ENCODE measurements at places on chromosomes 5 and 9.
A peak's percentile ranks its signal among the peaks of the same experiment; 100 is the strongest.

GRCh38 chr5:111153945-111154344 lies 61.8 kb downstream of the WDR36 start:
- no peak for DNase-seq

GRCh38 chr9:98809311-98810101 lies 2.0 kb downstream of the GALNT12 start:
- no peak for DNase-seq

GRCh38 chr5:5688194-5688924 lies 265.9 kb downstream of the ICE1 start:
- no peak for DNase-seq

GRCh38 chr9:34249274-34249673 lies 70.4 kb downstream of the UBAP1 start:
- no peak for DNase-seq

DNA sequence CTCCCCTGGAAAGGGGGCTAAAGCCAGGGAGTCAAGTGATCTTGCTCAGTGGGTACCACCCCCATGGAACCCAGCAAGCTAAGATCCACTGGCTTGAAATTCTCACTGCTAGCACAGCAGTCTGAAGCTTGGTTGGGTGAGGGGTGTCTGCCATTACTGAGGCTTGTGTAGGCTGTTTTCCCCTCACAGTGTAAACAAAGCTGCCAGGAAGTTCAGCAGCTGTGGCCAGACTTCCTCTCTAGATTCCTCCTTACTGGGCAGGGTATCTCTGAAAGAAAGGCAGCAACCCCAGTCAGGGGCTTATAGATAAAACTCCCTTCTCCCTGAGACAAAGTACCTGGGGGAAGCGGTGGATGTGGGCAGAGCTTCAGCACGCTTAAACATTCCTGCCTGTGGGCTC lies 17.1 kb upstream of the EPB41L4A start:
- peak; percentile 8 for DNase-seq

GRCh38 chr5:151157426-151158286 lies at the start of gene ANXA6:
Gene ANXA6, minus strand, starts transcription at chr5:151157779. Its CDS starts 9,878 bp downstream, at chr5:151147901.
- no peak for DNase-seq

- DNase-seq = no peak
These were observed 105.2 kb downstream of the SH3TC2 start for GRCh38 chr5:148957591-148958202.

GRCh38 chr9:113973963-113974413 lies 97.9 kb downstream of the ZNF618 start:
- no peak for DNase-seq

DNA sequence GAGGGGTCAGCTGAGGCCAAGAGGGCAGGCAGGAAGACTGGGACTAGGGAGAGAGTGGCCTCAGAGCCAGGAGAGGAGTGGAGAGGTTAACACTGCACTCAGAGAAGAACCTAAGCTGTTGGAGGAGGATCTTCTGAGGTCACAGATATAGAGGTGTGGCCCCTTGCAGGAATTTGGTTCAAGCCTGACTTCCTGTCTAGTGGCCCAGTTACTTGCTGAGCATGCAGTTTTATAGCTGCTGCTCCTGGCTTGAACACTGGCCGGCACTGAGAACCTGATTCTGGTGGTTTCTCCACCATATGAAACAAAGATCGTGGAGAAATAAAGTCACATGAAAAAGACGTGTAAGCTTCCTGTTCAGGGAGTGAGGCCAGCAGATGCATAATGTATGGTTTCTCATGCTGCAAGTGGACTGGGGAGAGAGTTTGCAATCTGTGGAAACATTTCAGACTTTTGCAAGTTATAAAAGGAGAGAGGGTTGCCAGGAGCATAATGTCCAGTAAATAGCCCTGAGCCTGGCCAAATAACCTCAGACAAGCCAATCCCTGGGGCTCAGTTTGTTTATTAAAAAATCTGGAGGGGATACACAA lies 82.6 kb downstream of the GALNT10 start:
- DNase-seq = no peak

GRCh38 chr9:18936094-18936871 lies 96.7 kb downstream of the SAXO1 start:
- DNase-seq = no peak

DNA sequence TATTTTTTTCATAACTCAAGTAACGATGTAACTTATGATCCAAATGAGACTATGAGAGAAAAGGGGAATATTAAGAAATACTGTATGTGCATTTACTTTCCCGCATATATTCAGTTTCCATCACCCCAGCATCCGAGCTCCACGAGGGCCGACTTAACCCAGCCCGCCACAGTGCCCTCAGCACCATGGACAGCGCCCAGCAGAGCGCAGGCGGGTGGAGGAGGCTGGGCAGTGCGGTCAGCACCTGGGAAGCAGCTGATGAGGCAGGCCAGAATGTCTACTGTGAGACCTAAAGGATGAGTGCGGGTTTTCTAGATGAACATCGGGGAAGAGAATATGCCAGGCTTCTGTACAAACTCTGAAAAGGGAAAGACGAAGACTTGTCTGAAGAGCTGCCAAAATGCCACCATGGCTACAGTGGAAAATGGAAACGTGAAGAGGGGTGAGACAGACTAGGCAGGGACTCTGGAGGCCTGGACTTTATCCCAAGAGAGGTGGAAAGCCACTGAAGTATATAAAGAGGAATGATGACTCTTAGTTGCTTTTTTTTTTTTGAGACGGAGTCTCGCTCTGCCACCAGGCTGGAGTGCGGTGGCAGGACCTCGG lies 34.5 kb upstream of the MED27 start:
- DNase-seq = no peak

DNA sequence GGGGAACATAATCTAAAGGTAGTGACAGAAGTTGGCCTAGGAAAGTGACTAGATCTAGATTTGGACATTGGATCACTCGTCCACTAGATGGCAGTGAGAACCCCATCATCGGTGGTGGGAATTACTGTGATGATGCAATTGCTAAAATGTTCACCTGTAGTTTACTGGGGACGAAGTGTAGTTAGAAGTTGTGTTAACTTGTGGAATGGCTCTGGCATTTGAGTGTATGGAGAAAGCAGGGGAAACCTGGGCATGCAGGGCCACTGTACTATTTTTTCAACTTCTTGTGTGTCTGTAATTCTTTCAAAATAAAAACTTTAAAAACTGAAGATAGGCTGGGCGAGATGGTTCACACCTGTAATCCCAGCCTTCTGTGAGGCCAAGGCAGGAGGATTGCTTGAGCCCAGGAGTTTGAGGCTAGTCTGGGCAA lies 75.5 kb downstream of the PHAX start:
- peak; percentile 10 for DNase-seq

DNA sequence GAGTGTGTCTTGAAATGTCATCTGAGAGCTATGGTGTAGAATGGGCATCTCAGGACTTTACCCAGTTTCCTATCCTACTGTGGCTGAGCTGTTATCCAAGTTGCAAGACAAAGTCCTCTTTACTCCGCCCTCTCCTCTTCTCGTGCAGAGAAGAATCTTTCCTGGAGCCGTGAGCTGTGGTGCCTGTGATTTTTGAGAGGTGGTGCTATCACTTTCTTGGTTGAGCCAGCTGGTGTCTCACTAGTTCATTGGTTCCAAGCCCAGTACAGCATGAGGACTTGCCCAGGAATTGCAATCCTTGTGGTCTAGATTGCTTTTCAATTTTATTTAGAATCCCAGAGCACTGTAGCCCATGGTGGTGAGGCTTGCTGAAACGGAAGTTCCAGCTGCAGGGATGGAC lies 2300.3 kb downstream of the MAT2B start:
- DNase-seq = no peak

GRCh38 chr5:179229331-179229831 lies 115.9 kb downstream of the ADAMTS2 start:
- no peak for DNase-seq

DNA sequence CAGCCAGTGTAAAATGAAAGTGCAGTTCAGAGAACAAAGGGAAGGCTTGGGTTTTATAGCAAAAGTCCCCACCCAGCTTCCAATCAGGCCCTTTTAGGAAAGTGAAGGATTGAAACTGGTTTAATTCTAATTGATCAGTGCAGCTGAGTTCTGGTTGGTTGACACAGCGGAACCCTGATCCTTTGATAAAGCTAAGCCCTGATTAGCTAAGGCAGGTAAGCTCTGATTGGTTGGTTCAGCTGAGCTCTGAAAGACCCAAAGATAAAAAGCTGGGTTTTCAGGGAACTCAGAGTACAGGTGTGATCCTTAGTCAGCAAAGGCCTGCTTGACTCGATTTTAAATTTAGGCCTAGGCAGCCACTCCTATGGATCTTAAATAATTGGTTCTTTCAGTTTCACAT lies 70.8 kb upstream of the PRRC1 start:
- no peak for DNase-seq

- no peak for DNase-seq
These were observed 60.4 kb downstream of the STK10 start for GRCh38 chr5:172127581-172127980.

GRCh38 chr5:5331848-5332247 lies 90.6 kb upstream of the ICE1 start:
- no peak for DNase-seq

DNA sequence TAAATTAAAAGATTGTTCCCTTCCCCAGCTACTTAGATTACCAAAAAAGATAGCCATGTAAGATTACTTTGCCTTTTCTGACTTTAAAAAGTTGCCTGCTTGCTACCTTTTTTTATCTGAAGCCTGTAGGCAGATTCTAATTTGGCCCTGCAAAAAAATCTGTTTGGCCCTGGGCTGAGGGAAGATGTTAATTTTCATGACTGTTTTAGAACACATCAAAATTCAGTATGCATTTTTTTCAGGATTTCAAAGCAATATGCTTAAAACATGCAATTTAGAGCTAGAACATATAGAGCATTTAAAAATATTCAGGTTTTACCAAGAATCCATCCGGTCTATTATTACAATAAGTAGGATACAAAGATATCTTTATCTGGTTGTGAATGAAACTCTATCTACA lies 563.6 kb downstream of the NR2F1-AS1 start:
- no peak for DNase-seq

DNA sequence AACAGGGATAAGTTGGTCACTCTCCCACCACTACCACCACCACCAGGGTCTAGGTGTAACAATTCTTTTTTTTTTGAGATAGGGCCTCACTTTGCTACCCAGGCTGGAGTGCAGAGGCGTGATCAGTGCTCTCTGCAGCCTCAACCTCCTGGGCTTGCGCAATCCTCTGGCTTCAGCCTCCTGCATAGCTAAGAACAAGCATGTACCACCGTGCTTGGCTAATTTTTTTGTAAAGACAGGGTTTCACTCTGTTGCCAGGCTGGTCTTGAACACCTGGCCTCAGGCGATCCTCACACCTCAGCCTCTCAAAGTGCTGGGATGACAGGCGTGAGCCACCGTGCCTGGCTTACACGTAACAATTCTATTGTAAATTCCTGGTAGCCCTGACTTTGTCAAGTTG lies 27.5 kb downstream of the CORO2A start:
- DNase-seq = no peak

DNA sequence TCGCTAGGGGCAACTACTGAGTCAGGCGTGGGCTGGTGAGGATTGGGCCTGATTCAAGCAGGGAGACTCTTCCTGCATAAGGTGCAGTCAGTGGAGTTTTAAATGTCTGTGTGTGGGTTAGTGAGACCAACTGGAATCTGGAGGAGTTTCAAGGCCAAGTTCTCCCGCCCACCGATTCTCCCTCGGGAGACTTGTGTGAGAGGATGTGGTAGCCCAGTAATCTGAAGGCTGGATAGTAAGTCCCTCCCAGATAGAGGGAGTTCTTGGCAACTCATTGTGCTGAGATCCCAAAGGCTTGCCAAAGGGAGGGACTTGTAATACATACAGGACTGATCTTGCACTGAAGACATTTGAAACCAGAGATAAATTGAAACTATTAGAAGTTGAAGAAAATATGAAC lies 51.8 kb downstream of the WDR36 start:
- no peak for DNase-seq

- no peak for DNase-seq
These were observed 42.1 kb upstream of the EEIG1 start for GRCh38 chr9:128022886-128023285.

DNA sequence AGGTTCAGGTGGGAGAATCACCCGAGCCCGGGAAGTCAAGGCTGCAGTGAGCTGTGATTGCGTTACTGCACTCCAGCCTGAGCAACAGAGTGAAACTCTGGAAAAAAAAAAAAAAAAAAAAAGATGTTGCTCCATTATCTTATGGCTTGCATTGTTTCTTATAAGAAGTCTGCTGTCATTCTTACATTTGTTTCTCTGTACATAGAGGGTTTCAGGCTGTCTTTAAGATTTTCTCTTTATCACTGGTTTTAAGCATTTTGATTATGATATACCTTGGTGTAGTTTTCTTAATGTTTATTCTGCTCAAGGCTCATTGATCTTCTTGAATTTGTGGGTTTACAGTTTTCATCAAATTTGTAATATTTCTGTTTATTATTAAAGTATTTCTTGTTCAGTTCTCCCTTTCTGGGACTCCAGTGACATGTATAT lies 35.2 kb downstream of the MVB12B start:
- DNase-seq = no peak

- no peak for DNase-seq
These were observed 72.2 kb downstream of the COL15A1 start for GRCh38 chr9:99015890-99016289.

DNA sequence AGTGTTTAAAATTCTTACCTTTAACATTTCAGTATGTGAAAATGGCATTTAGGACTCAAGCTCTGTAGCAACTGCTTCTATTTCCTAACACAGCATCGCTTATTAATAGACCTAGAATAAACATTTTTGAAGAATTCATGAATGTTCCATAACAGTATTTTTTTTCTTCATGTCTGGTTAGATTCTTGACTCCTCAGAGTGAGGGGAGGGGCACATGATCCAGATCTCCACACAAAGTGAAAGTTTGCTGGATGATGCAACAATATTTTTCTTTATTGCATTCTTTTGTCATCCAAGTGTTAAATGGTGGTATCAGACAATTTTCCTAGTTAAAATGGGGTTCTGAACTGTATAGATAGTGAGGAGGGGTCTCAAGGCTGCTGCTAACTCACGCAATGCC lies 130.8 kb upstream of the MAN2A1 start:
- DNase-seq = no peak

- DNase-seq = no peak
These were observed 69.3 kb upstream of the STC2 start for GRCh38 chr5:173397516-173397915.

DNA sequence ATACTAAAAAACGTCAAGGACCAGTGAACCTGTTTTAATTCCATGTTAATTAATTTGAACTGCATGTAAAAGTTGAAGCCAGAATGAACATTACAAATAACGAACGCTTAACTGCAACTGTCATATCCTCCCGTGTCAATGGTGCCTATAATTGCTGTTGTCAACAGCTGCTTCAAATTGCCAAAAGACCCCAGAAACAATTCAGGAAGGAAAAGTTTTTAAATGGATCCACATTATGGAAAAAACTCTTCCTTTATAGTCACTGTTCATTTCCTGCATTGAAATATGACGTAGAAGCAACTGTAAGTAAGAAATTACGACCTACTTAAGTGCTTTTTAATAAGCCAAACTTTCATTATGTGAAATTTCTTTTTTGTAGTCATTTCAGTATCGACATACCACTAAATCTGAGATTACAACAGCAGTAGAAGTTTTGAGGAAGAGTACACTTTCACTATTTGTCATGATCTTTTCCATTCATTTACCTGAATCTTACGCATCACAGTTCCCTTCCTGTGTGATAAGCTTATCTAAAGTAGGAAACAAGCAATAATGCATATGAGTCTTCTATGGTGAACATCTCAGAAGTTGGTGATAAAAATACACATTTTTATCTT lies 37.8 kb downstream of the MEF2C start:
- DNase-seq = no peak

Data from SHP77 treated with DMSO at 0.1 percent for 48 hours (cell line).